Activated CD4-positive, alpha-beta T cell treated with anti-CD3 and anti-CD28 coated beads, Interleukin-2, Interleukin-6, amounts not matched to agents 100 ng/mL and 50 ng/mL, durations not matched to agents 16 hours and 8 hours (primary cell): ENCODE measurements at places on chromosomes 12 and 14.

DNA sequence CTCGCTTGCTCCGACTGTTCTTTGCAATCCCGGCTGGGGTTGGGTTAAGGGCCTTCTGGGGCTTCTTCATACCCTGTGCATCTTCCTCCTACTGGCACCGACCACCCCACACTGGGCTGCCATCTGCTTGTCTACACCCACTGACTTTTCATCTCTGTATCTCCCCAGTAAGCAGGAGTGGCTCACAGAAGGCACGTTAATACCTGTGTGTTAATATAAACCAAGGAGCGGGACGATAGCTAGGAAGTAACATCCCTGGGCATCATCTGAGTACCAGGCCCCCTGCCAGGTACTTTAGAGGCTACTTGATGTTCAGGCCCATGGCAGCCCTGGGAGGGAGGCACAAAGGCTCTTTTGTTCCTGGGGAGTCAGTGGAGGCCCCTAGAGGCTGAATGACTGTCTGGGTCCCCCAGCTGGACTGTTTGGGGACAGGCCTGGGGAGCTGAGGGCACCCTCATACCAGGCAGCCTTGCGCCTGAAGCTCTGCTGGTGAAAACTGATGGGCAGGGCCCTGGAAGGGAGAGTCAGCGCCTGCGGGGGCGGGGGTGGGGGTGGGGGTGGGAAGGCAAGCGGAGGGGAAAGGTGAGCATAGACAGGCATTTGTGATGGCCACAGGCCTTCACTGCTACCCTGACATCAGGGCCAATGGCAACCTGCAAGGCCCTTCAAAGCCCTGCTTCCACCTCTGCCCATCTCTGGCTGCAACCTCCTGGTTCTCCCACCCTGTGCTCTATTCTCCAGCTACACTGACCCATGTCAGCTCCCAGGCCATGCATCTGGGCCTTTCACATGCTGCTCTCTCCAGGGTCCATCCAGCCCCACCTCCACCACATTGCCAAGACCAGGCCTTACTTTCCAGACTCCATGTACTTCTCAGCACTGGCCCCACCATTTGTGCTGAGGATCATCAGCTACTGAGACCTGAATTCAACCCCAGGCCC is 34.2 kb upstream of the DEGS2 start:
- no peak for DNase-seq

DNA sequence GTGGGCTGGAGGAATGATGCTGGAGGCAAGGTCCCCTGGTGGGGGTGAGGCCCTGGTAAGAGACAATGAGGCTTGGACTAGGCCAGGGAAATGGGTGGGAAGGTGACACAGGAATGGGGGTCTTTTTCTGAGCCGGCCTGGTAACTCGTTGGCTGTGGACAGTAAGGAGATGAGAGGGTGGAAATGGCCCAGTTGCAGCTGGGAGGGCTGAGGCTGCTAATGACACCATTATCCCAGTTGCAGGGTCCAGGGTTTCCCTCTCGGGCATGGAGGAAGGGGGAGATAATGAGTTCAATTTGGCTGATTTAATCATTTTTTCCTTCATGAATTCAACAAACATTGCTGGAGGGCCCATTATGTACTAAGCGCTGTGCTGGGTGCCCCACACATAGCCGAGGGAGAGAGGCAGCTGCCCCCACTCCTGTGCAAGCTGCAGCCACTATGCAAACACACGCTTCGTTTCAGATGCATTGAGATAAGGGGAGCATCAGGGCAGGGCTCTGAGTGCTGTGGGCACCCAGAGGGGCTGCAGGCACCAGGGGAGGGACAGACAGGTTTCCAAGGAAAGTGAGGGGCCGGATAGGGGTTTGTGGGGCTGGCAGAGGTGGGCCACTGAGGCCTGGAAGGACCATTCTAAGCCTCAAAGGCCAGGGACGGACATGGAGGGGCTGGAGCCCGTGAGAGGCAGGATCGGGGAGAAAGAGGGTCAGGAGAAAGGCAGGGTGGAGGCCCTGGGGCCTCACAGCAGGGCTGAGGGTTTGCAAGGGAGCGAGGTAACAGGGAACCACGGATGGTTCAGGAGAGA is 43.2 kb upstream of the MEG3 start:
- no peak for DNase-seq

DNA sequence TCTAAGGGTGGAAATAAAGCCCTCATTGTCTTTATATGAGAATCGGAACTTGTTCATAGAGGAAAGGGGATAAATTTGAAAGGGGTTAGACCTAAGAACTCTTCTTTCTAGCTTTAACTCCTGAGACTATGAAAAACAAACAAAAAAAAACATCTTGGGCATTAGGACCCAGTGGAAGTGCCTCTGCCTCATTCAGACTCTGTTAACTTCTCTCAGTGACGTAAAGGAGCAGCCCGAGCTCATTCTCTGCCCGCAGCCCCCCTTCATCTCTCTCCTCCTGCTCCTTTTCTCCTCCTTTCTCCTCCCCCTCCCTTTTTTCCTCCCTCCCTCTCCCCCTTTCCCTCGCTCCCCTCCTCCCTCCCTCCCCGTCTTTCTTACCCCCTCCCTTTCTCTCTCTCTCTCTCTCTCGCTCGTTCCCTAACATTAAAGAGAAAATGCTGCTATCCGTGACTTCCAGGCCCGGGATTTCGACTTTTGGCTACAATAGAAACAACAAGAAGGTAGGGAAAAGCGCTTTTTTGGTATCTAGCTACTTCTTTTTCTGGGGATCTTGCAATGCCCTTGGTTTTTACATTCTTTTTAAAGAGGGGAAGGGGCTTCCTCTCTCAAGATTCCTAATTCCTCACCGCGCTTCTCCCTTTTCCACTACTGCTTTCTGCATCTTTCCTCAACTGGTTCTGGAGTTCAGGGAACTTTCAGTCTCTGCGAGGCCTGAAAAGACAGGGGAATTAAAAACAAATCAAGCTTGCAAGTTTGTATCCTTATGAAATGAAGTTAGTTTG is at the start of gene RBMS2:
Gene RBMS2 (plus strand): TSS at position 231 of the 782 bp plus-strand sequence. CDS start 204 bp downstream, at position 435.
- peak; percentile 25 for DNase-seq

- no peak for DNase-seq
These were observed 59.8 kb downstream of the CNTN1 start for GRCh38 chr12:40752011-40752410.

GRCh38 chr14:60161196-60162107 is 3.7 kb downstream of the DHRS7 start:
- no peak for DNase-seq

DNA sequence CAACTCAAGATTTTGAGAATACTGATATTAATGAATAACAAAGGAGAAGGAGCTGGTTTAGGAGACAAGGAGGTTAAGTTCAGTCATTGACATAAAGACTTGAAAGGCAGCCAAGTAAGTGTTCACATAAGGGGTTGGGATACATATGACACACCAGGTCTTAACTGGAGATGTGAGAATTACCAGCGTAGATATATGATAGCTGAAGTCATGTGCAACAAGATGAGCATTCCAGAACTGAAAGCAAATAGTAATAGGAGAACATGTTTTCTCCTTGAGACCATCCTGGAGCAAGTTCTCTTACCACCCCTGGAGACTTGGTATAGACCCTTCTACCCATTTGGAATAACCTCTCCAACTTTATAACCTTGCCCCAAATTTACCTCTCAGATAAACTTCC is 43.3 kb upstream of the NPFF start:
- DNase-seq: no peak

DNA sequence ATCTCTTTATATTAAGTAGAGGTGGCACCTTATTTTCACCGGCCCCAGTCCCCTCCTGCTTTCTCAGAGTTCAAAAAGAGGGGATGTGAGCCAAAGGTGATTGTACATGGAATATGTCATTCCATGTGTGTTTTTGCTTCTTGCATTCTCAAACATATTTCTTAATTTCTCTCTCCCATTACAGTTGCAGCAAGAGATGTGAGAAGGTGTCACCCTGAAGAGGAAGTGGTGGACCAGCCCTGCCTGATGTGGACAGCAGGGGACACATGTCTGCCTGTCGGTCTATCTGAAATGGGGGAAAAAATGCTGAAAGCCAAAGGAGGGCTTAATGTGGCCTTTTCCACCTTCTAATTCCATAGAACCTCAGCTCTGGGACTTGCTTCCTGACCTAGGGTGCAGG is 1.9 kb upstream of the FOXN3 start:
- DNase-seq: no peak

- no peak for DNase-seq
These were observed 158.6 kb downstream of the PAX9 start for GRCh38 chr14:36820111-36820709.

DNA sequence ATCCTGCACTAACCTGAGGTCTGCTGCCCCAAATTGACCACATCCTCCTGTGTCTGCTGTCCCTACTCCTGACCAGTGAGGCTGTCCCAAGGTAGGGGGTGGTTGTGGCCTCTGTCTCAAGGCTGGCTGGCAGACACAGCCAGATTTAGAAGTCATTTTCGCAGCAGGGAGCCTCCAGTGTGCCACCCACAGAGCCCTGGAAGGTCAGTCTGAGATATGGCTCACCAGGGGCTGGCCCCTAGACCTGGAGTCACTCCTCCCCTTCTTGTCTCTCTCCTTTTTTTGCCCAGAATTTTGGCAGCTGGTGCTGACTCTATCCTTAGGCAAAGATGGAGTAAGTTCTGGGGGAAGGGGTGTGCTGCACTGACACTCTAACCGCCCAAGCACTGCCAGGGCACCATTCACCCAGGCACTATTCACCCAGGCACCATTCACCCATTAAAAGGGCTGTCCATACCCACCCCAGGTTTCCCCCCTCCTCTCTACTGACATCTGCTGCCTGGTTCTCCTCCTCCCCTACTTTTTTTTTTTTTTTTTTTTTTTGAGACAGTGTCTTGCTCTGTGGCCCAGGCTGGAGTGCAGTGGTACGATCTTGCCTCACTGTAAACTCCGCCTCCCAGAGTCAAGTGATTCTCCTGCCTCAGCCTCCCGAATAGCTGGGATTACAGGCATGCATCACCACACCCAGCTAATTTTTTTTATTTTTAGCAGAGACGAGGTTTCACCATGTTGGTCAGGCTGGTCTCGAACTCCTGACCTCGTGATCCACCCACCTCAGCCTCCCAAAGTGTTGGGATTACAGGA is 7.7 kb downstream of the DDN start:
- DNase-seq: no peak

DNA sequence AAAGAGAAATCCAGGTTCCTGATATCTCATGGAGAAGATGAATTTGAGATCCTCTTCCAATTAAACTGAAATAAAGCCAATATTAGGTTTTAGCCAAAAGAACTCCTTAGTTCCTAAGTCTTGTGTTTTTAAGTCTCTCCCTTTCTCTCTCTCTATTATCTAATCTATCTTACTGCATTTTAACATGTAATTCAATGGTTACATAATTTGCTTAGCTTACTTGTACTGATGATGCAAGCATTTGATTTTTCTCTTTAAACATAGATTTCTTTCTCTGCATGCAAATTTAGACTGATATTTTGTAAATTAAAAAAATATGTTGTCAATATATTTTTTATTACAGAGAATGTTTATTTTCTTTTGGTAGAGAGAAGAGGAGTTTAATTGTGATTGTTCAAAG is 78.2 kb downstream of the MIPOL1 start:
- DNase-seq: no peak

- no peak for DNase-seq
These were observed 19.4 kb upstream of the EIF5 start for GRCh38 chr14:103314496-103315277.

GRCh38 chr12:114397978-114398881 is 7.7 kb downstream of the TBX5 start:
- DNase-seq: no peak

DNA sequence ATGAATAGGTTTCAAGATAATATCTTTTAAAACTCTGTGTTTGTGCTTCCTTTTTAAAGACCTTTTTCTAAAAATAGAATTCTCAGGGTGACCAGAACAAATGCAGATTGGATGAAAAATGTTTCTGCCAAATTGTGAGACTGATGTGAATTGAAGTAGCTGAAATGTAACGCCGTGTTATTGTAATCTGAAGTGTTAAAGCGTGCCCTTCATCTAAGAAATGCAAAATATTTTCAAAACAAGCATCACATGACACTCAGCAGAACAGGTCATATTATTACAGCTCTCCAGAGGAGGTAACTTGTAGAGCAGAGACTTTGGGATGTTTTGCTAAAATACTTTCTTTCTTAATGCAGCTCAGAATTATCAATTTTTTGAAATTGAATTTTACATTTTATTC is 90.0 kb upstream of the PLEKHA5 start:
- DNase-seq: no peak
